ENCODE measurements at places on chromosomes 3 and 15. TPM values are rescaled to one million over a fixed set of nuclear protein-coding genes. Genes with fewer than 3 reads are reported as not detected.

CYP8B1 gene
- total RNA-seq = not detected

GPR15 gene
- total RNA-seq = 1.4 TPM

CHRNA3 gene
- total RNA-seq = 1.3 TPM

DNA sequence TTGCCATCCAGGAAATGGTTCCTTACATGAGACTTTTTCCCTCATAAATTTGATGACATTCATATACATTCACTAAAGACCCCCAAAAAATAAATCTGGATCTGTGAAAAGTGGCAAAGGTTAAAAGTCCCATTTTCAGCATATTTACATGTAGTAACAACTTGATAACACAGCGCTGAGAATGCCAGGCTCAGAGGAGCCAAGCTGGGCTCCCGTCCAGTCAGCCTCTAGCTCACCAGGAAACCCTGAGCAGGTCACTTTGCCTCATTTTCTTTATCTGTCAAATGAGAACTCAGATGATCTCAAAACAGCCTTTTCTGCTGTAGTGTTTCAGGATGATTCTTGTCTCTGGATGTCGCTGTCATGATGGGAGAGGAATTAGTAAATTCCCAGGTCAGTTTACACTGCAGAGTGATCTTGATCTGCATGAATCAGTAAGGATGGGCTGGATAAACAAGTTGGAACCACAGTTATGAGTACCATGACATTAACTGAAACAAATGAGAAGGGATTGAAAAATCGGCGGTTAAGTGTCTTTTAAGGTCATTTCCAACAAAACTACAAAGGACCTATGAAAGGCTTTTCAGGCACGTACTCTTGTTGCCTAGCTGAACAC, 82.8 kb downstream of the PPARG start:
- no peak for DNase-seq

DNA sequence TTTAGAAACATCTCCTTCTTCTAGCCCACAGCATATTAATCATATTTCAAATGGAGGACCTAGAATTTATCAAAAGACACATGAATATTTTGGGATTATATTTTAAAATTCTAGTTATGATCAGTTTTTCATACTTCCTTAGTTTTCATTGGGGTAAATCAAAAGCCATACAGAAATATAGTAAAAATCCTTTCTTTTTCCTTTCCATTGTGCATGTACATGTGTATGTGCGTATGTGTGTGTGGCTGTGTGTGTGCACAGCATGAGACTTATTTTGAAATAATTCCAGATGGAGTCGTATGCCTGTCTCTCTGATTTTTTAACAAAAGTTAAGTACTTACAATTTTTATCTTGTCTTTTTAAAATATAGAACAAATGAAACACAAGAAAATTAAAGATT, 94.5 kb downstream of the ARPP21 start:
- no peak for DNase-seq

GXYLT2 gene
- total RNA-seq = 6.7 TPM

DNA sequence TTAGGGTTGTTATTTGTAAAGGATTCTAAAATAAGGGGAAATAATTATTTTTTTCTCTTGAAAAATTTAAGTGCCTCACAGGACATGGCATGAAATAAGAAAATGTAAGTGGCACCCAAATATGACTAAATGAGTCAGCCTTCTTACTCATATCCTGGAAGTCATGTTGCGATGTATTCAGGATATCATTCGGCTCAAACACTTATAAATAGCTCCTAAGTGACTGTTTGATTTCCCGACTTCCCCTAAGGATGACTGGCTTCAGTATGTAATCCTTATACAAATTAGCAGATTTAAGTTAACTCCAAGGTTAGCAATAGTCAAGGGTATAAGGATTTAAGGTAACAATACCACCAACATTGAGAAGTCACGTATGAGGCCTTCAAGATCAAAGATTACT, 57.3 kb upstream of the OSTN start:
- no peak for DNase-seq

DNA sequence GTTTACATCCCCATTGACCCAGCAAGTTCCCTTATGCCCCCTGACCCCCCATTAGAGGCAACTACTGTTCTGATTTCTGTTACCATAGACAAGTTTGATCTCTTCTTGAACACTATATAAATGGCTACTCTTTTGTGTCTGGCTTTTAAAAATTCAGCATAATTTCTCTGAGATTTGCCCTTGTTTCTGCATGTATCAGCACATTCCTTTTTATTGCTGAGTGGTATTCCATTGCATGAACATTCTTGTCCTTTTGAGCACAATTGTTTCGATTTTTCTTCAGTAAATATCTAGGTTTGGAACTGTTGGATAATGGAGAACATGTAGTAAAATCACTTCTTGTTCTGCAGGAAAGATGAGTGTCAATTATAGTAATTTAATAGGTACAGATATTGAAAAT, 49.1 kb upstream of the MYRIP start:
- DNase-seq = no peak

CD96 gene
- 5.6 TPM for total RNA-seq

A4GNT gene
- 0.41 TPM for total RNA-seq

TIGIT gene
- 1.7 TPM for total RNA-seq

GRCh38 chr3:32352563-32352962, 39.1 kb upstream of the CMTM7 start:
- no peak for DNase-seq

NRG4 gene
- 2.2 TPM for total RNA-seq

DNA sequence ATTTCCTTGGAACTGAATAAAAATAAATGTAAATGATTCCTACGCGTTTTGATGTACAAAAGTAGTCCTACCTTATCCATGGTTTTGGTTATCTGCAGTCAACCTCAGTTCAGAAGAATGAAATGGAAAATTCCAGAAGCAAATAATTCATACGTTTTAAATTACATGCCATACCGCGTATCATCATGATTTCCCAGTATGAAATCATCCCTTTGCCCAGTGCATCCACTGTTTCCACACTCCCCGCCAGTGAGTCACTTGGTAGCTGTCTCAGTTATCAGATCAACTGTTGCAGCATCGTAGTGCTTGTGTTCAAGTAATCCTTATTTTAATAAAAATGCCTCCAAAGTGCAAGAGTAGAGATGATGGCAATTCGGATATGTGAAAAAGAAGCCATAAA, 9.1 kb upstream of the MFSD1 start:
- DNase-seq = no peak

GRCh38 chr15:61831505-61831921, 228.7 kb downstream of the VPS13C start:
- DNase-seq = no peak

DNA sequence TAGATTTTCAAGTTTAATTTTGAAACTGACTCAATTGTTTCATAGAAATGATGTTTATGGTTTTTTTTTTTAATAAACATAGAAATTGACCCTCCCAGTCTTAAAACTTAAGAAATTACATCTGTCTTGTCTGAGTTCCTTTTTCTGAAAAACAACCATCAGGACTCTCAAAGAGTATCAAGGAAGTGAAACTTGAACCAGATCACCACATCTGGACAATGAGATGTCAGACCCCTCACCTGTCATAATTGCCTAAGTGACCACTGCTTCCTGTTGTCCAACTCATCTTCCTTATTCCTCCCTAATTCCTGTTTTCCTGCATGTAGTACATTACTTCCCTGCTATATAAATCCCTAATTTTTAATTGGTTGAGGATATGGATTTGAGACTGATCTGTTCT, 441.5 kb upstream of the ARHGEF26 start:
- DNase-seq = no peak

ACOX2 gene
- 20.2 TPM for total RNA-seq

DNA sequence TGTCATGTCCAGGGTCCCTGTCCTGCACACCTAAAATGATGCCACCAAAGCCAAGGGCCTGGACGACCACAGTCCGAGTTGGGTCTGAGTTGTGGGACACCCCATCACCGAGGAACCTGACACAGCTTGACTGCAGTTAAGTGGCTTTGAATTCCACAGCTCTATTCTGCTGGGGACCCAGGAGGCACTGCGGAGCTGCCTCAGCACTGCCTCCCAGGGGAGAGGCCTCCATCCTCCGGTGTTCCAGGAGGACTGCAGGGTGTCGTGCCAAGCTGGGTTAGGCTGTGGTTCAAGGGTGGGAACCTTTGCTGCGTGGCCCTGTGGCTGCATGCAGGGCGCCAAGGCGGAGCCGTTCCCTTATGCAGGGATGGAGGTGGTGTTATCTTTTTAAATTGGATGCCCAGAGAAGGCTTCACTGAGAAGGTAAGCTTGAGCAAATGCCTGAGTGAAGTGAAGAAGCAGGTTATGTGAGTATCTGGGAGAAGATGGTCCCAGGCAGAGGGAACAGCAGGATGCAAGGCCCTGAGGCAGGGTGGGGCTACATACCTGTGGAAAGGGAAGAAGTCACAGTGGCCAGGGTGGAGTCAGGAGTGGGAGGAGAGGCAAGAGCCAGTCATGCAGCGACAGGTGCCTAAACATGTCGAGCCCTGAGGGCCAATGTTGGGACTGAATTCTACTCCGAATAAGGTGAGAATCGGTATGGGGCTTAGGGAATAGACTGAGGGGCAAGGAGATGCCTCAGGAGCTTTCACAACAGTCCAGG, 144.8 kb downstream of the TPRA1 start:
- DNase-seq = no peak

DNA sequence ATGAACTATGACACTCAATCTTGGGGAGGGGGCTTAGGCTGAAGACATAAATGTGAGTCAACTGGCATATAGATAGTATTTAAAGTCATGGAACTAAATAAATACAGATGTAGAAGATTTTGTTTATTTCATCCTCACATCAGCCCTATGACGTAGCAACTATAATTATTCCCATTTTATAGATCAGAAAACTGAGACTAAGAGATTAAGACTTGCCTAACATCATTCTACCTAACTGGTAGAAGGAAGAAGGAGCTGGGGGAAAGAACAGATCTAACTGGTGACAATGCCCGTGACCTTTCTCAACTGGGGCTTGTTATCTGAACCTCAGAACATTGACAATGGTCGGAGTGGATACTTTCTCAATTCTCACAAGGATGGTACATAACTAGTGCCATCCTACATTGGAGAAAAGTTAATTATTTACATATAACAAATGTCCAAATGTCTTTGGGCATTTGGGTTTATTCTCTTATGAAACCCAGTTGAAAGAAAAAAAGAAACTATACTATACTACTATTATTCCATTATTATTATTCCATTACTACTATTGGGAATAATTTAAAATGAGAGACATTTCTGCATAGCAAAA, 10.4 kb downstream of the HERC1 start:
- no peak for DNase-seq

CLDN16 gene
- 0.74 TPM for total RNA-seq

MESP2 gene
- total RNA-seq = not detected

DNA sequence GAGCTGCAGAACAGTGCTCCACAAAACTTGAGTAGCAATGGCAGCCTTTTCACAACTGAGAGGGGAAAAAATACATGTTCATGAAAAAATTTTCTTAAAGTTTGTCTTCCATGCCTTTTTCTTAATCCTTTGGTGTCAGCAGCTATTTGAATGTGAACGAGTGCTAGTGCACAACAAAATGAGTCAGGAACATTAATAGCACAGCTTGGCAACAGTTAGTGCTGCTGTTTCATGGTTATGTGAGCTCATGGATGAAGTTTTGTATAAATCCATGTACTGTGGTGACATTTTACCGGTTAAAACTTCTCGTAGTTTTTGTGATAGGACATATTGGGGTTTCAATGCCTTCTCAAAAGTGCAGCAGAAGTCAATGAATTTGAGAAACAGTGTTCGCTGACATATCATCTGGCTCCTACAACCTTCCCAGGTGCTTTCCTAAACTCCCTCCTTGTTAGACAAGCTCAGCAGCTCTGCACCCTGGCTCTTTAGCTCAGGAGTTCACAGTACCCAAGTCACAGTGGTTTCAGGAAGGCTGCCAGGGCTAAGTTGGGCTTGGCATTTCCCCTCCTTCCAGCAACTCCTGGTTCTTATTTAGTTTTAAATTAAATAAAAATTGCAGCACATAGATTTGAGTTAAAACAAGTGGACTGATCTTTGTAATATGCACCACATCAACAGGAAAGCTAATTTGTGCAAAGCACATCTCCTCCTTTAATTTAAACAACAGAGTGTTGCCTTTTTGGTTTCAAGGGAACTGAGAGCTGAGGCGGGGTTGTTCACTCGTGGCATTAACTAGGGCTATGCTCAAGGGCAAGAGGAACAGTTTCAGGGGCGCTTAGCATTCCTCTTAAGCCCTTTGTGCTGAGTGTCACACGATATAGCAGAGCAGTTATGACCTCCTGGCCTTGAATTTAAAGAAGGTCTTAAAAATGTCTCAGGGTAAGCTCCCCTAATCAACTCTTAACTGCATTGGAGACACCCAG, 362.8 kb downstream of the CHST2 start:
- DNase-seq = no peak

DNA sequence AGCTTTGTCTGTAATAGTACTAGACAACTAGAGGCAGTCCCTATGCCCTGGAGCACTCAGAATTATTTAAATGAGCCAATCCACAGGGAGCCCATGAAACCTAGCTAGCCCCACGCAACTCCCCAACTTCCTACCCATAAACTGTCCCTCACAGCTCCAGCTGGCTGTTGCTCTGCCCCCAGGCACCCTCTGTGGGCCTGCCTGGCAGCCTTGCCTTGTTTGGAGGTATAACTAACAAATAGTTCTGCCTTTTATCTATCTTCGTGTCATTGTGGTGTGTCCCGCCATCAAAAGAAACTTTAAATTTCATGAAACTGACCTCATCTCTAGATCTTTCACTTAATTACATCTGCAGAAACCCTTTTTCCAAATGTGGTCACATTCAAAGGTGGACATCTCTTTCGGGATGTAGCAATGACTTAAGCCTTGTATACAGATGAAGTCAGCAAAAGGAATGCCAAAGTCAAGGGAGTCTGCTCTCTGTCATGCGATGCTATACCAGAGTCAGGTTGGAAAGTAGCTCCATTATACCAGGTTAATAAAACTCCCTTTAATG, 1.8 kb upstream of the RTP3 start:
- DNase-seq = no peak

DNA sequence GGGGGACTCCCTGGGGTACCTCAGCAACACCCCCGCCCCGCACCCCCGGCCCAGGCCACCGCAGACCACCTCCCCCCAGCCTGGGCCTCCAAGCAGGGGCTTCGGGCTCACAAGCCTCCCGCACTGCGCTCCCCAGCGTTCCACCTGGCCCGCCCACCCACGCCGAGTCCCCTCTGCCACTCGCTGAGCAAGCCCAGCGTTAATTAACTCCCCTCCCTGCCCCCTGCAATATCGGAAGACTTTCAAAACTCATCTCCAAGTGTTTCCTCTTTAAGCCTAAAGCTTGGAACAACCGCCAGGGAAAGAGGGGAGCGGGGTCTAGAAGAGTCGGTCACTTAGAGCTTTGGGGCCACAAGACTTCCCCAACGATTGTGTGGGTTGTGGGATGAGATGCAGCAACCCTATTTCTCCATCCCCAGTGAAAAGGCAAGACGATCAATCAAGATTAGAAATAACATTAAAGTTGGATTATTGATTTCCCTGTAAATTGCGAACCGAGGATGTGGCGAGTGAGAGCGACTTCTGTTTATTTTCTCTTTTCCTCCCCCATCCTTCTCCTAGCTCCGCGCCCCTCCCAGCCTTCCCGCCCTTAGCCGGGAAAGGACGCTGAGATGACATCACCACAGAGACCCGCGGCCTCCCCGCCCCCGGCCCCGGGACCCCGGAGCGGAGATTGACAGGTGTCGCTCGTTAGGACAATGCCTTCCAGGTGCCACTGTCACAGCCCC, 30.2 kb downstream of the NR2F2 start:
- DNase-seq = no peak

Data from lower lobe of right lung (tissue), 2 donors.